Endodermal cell (in vitro differentiated cells): ENCODE measurements at places on chromosomes 11 and 22. TPM values are rescaled to one million over a fixed set of nuclear protein-coding genes. Genes with fewer than 3 reads are reported as not detected.

DNA sequence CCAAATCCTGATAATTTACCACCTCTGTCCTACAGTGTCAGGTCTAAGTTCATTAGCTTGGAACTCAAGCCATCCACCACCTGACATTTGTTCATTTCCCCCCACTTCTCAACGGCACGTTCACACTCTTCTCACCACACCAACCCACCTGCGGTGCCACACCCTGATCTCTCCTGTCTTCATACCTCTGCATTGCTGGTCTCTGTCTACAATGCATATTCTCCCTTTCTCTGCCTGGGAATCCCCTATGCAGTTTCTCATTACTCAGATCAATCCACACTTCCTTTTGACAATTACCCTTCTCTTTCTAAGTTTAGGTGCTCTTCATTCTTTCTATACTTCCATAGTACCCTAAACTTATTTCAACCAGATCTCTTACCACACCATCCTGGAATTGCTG is 20.4 kb upstream of the EMSY start:
- DNase-seq: peak; percentile 66

GRCh38 chr22:48594757-48595510 is 1232.7 kb downstream of the BRD1 start:
- DNase-seq: no peak

The AASDHPPT gene
- 43.6 and 44.8 TPM in 2 replicates for total RNA-seq

DNA sequence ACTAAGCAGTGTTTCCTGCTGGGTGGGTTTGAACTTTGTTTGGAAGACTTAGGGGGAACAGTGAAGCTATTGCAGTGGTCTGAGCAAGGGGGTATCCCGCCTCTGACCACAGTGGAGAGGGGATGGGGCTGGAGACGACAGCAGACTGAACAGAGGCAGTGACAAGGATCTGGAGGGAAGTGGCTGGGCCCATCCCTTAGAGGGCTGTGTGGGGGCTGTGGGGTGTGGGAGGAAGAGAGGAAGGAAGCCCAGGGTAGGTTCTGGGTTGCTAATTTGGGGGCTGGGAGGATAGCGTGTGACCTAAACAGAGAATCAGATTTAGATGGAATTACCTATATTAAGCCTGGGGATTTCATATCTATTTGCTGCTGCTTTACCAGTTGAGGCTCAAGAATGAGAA is 70.7 kb downstream of the BMAL1 start:
- no peak for DNase-seq

DNA sequence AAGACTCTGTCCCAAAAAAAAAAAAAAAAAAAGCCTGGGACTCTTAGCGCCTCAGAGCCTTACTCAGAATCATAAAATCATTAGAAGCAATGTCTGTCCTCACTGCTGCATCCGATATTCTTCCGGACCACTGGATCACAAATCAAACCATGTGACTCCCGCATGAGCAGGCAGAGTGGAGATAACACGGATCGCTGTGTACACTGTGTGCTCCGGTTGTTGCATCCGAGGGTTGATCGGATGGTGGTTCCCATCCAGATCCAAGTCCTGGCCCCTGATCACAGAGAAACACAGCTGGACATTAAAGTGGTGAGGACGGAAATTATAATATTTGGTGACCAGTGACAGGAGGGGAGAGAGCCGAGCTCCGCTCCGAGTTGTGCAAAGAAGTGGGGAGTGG is 9.7 kb upstream of the TXNRD2 start:
- DNase-seq: peak; percentile 32

The MIAT gene
- total RNA-seq: 1.1 to 5.2 TPM (median 1.2 TPM) in 3 replicates

The MMP3 gene
- total RNA-seq: not detected in 2 replicates

DNA sequence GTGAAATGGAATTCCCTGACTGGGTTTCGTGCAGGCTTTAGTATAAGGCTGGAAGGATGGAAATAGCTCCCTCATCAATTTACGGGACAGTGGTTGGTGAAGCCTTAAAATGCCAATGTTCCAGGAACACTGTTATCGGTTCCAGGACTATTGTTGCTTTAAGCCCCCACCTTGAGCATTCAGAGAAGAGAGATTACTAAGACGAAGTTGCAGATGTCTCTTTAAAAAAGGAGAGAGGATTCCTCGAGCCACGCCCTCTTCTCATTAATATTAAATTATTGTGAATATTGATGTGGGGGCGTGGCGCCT is 195 bp upstream of the CREB3L1 start:
- DNase-seq: no peak

- peak; percentile 93 for DNase-seq
These were observed at the start of gene UFD1 for GRCh38 chr22:19478901-19479354. Gene UFD1, minus strand, starts transcription at chr22:19479193. Its CDS starts 108 bp downstream, at chr22:19479085.

The TIMM10B gene
- 29.6 and 31.1 TPM in 2 replicates for total RNA-seq

DNA sequence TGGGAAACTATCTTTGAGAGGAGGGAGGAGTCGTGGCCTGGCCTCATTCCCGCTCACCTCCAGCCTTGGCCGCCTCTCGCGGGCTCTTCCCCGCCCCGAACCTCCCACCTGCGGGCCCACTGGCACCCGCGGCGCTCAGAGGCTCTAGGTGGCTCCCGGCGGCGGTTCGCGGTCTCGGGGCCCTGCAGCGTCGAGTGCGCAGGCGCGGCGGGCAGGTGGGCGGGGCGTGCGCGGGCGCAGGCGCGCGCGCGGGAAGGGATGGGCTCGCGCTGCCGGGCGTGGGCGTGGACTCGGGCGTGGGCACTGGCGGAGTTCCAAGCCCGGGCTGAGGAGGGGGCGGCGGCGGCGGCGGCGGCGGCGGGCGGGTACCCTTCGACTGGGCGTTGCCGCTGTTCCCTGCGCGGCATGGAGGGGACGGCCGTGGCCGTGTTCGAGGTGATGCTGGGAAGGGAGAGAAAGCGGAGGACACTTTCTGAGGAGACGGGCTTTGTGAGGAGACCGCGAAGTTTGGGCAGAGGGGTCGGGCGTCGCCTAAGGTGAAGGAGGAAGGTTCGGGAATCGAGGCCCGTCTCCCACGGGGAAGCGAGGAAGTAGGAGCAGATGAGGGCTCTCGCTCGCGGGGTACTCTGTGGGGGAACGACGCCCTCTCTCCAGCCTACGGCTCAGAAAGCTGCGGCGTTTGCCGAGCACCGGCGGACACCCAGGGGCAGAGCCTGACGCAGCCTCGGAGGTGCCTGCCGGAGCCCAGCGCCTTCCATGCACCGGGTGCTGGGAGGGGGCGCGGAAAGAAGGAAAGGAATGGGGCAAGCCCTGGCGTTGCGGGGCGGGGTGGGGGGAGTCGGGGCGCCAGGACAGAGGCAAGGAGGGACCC is 15.7 kb upstream of the SPTBN2 start:
- DNase-seq: peak; percentile 91

- no peak for DNase-seq
These were observed 25.7 kb downstream of the OPCML start for GRCh38 chr11:133506551-133507094.

DNA sequence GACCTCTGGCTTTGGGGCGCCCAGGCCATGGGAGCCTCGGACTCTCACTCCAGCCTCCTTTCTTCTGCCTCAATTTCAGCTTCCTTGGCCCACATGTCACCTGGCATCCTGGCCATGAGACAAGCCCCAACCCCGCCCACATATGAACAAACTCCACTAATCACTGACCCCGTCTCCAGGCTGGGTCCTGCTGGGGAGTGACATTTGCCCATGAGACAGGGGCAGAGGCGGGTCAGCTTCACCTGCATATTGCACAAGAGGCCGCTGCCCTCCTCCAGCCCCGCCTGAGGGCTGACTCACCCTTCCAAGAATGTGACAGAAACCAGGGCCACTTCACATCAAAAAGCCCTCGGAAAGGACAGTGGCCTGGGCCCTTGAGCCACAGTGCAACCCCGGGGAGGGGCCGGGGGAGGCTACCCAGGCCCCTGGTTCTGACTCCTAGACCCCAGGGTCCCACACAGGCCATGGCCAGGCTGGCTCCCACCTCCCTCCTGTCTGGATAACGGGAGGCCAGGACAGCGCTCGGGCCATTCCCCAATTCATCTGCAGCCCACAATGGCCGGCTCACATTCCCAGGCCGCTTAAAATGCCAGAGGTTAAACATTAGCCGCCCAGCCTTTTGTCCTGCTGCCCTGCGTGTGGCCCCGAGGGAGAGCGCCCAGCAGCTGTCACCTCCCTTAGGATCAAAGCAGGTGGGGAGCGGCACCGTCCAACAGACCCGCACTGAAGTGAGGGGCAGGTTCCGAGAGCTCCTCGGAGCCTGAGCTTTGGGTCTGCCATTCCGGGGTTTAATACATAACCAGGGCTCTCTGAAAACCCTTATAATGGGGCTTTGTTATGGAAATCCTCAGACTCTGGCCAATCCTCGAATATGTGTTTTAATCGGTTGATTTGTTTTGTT is 42.3 kb downstream of the TRMU start:
- peak; percentile 95 for DNase-seq

DNA sequence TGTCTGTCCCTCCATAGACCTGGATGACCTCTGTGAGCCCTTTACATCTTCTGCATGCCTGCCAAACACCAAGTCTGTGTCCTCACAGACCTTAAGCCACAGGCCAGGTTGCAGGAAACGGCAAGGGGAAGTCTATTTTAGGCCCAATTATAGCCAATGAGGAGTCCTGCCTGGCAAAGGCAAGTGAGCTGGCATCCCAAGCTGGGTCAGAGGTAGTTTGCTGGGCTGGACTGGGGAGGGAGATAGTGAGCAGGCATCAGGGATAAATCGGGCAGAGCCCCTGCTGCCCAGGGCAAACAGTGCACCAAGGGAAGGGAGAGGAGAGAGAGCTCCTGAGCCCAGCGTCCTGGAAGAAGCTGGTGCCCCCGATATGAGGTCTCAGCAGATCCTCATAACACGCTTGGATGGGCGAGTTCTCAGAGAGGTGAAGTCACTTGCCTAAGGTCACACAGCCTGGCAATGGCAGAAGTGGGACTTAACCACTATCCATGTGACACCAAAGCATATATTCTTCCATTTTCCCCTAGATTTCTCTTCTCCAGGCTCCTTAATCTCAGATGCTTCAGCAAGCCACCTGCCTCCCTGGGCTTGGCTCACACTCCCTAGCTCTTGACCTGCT is 3.7 kb upstream of the RELT start:
- DNase-seq: peak; percentile 80

GRCh38 chr11:16081382-16082094 is 274.8 kb downstream of the SOX6 start:
- no peak for DNase-seq

- DNase-seq: no peak
These were observed 27.1 kb upstream of the NUP50 start for GRCh38 chr22:45136594-45136993.

The SYCE3 gene
- total RNA-seq: 0.91 to 1.5 TPM (median 1.3 TPM) in 3 replicates

The NRXN2 gene
- 1.1 and 1.5 TPM in 2 replicates for total RNA-seq

DNA sequence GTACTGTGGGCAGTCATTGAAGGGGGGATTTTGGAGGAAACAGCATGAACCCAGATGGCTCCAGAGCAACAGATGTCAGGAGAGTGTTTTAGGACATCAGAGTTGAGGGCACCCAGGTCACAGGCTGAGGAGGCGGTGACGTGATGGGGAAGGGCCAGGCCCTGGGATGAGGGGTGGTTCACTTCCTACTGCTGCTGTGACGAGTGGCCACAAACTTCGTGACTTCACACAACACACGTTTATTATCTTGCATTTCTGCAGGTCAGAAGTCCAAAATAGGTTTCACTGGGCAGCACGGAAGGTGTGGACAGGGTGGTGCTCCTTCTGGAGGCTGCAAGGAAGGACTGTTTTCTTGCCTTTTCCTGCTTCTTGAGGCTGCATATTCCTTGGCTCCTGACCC is 77.7 kb upstream of the RAB1B start:
- no peak for DNase-seq

The PGA5 gene
- 0.59 and 0.75 TPM in 2 replicates for total RNA-seq

The CBX7 gene
- total RNA-seq: 22.0 to 25.4 TPM (median 23.8 TPM) in 3 replicates

GRCh38 chr11:119476666-119477331 is 53.8 kb upstream of the THY1 start:
- DNase-seq: peak; percentile 44

GRCh38 chr11:117997823-117998579 is 11.8 kb downstream of the IL10RA start:
- DNase-seq: peak; percentile 17

The KCNJ11 gene
- 4.5 to 6.1 TPM (median 5.3 TPM) in 3 replicates for total RNA-seq

- DNase-seq: no peak
These were observed 28.1 kb upstream of the RTL6 start for GRCh38 chr22:44525941-44526778.

DNA sequence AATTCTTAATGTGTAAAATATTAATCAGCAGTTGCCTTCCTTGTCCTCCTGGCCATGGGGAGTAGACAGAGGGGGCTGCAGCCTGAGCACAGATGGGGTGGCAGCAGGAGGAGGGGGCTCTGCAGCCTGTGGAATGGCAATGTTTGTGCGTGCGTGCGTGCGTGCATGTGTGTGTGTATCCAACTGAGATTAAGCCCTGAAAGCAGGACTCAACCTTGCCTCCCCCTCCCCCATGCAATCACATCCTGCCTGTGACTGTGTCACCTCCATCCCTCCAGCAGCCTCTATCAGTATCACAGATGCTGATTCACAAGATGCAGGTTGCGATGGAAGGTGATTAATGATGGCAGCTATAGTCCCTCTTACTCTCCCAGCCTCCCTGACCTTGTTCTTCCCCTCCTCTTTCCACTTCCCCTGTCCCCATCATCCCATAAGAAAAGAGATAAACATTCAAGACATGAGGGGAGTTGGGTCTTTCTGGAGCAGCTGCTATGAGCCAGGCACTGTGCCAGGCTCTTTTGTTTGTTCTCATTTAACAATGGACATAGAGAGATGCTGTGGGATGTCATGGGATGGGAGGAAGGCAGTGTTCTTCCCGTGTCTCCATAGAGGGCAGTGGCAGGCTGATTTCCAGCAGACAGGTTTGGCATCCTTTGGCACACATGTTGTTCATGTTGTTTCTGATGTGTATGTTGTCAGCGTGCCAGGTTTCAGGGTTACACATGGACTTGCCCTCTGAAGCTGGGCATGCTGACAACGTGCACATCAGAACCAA is 43.8 kb upstream of the NECTIN1 start:
- no peak for DNase-seq

GRCh38 chr11:35937700-35938099 is 6.2 kb upstream of the LDLRAD3 start:
- peak; percentile 54 for DNase-seq

The DDX6 gene
- 129 and 133 TPM in 2 replicates for total RNA-seq

The POTEH gene
- not detected in 3 replicates for total RNA-seq
